Activated CD4-positive, alpha-beta T cell treated with anti-CD3 and anti-CD28 coated beads, Interleukin-2, amount 10 ng/mL, durations not matched to agents 7 days and 5 days (primary cell): ENCODE measurements at places on chromosomes 4 and X. TPM values are rescaled to one million over a fixed set of nuclear protein-coding genes. Genes with fewer than 3 reads are reported as not detected.
A peak's percentile ranks its signal among the peaks of the same experiment; 100 is the strongest.

The ADGRG4 gene
- total RNA-seq = not detected

The SLITRK4 gene
- total RNA-seq = not detected

The MAGEA11 gene
- total RNA-seq = not detected

The NR3C2 gene
- total RNA-seq = 5.1 TPM

The ARHGAP10 gene
- total RNA-seq = 10.7 TPM

- DNase-seq = no peak
Observed at GRCh38 chr4:175973027-175973923, 92.4 kb upstream of the WDR17 start.

DNA sequence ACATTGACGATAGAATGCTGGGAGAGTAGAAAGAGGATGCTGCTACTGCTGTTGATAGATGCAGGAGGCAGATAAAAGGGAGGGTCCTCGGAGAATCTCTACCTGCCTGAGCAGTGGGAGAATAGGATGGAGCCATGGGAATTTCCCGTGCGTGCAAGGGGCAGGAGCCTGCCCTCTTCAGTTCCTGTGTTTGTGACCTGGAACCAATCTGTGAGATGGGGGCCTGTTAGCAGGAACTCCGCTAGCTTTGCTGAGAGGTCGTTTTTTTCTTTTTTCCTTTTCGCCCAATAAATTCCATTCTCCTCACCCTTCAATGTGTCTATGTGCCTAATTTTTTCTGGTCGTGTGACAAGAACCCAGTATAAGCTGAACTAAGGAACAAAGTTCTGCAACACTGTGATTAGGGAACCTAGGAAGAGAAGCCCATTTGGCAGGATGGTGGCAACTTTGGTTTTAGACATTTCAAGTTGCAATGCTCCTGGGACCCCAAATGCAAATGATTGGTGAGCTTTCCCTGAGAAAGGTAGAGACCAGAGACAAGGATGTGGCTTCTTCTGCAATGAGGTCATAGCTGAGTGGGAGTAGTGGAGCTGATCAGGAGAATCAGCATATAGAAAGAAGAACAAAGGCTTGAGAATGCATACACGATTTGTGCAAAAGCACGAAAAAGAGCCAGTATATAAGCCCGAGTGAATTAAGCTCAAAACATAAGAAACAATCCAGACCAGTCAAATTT is 23.9 kb downstream of the SLC39A8 start:
- DNase-seq = no peak

GRCh38 chr4:18100657-18101056 is 79.1 kb upstream of the LCORL start:
- no peak for DNase-seq

DNA sequence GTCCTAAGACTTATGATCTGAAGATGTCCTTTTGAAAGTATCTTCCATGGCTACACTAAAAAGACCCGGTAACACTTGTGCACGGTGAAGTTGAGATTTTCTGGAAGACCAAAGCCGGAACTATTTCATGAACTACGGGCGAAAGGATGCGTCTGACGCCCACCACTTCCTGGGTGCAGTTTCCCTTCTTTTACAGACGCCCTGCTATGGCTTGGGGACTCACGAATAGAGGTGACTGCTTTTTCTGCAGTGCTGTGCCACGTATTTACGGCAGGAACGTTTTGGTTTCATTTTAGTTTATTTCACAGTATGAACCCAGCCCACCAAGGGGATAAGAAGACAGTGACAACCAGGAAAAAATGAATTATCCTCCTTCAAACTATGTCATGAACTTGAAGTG is 180.4 kb downstream of the AFAP1 start:
- DNase-seq = peak; percentile 65

GRCh38 chr4:85127653-85128052 is 161.2 kb upstream of the WDFY3 start:
- DNase-seq = no peak

GRCh38 chrX:25191403-25191802 is 175.6 kb upstream of the ARX start:
- no peak for DNase-seq

DNA sequence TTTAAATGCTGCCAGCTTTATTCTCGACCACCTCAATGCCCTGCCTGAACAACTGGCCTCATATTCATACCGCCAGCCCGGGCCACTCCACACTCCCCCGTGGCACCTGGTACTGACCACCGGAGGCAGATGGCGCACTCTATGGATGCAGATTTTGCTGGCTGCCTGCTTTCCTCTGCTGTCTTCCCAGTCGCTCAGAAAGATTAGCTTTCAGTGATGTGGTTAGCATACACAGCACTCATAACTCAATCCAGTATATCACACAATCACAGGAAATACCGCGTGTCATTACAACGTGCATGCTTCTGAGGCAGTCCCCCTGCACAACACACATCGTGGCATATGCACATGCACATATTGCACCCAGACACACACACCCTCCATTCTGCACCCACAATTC is 147.2 kb upstream of the BCOR start:
- DNase-seq = peak; percentile 16

DNA sequence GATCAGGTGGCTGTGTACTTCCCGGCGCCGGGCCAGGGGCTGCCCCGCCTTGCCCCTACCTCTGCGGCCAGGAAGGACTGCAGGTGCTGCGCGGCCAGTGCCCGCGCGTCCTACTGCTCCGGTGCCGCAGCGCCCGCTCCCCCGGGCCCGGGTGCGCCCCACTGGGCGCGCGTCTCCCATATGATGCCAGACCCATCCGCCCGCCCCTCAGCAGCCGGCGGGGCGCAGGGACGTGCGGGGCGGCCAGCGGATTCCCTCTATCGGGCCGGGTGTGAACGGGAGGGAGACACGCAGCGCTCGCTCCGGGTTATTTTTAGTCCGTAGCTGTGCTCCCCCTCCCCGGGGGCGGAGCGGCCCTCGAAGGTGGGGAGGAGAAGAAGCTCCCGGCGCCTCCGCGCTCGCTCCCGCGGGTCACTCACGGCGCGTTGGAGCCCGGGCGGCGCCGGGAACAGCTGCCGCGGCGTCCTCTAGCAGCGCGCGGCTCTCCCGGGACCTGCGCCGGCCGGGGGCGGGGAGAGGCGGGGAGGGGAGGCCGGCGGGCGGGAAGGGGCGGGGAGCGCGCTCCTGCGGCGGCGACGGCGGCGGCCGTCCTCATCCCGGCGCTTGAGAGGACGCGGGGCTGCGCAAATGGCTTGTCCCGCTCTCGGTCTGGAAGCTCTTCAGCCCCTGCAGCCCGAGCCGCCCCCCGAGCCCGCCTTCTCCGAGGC is 103.6 kb downstream of the UCHL1 start:
- DNase-seq = no peak

GRCh38 chrX:41734530-41734929 is 10.5 kb downstream of the GPR82 start:
- DNase-seq = peak; percentile 7

- DNase-seq = no peak
Observed at GRCh38 chrX:18691431-18691830, 16.0 kb upstream of the PPEF1 start.
